ENCODE measurements at places on chromosomes 6 and 20.
A peak's percentile ranks its signal among the peaks of the same experiment; 100 is the strongest.

DNA sequence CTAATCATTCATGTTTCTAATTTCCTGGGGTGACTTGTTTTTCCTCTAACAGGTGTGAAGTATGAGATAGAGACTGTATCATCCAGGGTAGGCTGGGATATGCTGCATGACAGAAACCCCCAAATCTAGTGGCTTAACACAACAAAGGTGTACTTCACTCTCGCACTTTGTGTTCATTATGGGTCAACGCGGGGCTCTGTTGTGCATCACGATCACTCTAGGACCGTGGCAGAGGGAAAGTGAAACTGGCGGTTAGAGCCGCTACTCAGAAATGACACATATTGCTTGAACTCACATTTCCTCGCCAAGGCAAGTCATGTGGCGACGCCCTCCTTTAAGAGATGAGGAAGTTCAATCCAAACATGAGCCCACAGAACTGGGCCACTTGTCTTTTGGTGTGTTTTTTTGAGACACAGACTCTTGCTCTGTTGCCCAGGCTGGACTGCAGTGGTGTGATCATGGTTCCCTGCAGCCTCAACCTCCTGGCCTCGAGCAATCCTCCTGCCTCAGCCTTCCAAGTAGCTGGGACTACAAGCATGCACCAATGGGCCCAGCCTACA is 41.3 kb downstream of the PCNA start:
- peak; percentile 75 for DNase-seq

GRCh38 chr6:138545621-138545980 is 46.3 kb upstream of the NHSL1 start:
- no peak for DNase-seq

- no peak for DNase-seq
Measured at GRCh38 chr6:17475606-17476244, 82.3 kb downstream of the CAP2 start.

- DNase-seq = no peak
Measured at GRCh38 chr20:3067139-3068014, 4.0 kb upstream of the OXT start.

DNA sequence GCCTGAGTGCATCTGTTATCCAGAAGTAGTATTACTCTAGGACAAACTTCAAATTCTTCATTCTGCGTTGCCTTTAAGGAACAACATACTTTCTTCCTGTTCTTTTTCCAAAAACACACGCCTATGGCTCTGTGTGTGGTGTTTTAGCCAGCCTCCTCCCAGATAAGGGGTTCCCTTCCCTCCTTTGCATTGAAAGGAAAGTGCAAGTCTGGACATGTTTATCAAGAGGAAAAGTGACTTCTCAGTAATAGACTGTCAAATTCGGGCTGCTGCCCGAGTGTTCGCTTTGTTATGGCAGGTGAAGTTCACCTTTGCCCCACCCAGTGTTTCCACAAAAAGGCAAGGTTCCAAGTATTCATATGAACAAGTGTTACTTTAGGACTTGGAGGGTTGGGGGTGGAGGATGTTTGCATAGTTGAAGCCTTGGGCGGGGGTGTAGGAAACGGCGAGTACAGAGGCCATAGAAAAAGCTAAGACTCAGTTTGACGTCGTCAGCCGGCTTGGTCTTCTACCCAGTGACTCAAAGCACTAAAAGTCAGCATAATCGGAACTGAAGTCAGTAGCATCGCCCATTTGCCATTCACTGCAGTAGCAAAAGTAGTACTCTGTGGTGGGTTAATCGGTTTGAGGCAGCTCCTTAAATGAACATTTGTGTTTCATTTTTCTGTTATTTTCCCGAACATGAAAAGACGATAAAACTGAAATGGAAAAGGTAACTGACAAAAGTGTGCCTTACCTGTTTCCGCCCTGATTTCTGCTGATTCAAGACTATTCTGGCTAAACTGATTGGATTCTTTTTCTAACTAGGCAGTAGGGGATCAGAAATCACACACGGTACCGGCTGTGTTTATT is 12.5 kb downstream of the PRDM1 start:
- no peak for DNase-seq

DNA sequence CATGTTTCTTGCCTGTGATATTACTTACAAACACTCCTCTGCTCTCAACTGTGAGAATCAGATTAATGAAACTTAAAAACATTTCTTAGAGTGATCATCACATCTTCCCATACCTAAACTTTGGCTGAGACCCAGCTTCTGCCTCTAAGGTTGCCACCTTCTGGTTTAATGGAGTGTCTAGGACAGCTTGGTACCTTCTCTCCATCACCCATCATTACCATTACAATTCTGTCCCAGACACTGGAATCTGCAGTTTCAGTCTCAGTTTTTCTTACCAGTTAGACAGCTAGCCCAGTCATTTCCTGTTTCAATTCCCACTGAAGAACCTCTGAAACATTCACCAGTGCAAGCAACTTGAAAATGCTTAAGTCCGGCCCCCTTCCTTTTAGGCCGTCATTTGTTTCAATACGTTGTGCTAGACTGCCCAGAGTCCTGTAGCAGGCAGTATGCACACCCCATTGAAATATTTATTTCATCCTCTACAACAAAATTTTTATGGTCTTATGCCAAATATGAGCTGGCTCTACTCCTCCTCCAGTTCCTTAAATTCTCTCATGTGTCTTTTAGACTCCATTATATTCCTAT is 107.0 kb upstream of the FOXO3 start:
- DNase-seq = no peak

DNA sequence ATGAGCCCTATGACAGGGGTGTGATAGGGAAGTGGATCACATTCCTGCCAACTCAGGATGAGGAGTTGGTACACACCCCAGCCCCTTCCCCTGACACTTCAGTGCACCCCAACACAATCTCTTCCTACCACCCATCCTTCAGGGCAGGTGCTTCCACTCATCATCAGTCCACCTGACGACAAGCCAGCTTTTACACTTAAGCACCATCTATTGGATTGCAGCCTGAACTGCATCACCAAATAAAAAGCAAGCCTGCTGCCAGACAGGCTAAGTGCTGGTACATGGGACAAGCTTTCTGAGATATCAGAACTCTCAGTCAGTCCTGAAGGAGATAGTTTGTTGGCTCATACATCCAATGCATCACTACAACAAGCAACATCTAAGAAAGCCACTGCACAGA is 69.0 kb upstream of the TMEM200A start:
- no peak for DNase-seq

DNA sequence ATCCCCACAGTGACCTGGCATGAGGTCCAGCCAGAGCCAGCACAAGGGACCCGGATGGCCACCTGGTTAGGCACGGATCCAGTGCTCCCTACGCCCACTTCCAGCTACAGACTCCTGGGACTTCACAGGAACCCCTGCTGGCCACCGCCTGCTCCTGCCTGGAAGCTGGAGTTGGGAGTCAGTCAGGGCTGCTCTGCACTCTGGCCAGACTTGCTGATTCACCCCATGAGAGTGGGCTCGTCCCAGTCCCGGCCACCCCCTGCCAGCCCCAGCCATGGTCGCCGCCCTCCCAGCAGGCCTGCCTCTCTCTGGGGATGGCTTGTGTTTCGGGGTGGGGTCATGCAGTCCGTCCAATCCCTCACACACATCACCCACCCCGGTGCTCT is 125.8 kb downstream of the DLL1 start:
- DNase-seq = no peak

DNA sequence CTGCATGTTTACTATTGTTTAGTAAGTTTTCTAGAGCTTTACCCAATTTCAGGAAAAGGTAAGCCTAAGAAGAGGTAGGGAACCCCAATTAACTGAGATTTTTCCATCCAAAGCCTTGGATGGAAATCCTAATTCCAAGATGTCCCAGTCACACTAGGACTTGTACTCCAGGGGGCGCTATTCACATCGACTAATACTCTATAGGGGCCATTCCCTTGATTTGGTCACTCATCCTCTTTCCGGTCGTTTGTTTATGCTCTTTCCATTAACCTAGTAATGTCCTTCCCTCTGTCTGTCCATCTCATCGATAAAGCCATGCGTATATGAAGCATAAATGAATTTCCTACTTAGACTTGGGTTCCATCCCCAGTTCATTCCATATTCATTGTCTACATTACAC is 80.8 kb upstream of the FUCA2 start:
- DNase-seq = no peak

DNA sequence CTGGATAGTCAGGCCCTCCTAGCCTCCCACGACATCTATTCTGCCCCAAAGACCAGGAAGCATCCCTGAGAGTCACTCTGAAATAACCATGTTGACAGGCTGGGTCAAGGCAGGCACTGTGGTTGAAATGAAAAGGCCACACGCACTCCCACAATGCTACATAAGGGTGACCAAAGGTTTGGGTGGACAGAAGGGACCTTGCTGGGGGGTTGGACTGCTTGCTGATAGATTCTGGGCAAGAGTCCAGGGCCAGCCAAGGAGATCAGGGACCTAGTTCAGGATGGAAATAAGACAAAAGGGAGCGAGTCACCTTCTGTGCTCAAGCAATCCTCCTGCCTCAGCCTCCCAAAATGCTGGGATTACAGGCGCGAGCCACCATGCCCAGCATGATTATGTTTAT is 32.5 kb upstream of the DSN1 start:
- no peak for DNase-seq

- DNase-seq = no peak
Measured at GRCh38 chr20:47886454-47887041, 101.3 kb upstream of the SULF2 start.

- no peak for DNase-seq
Measured at GRCh38 chr20:59190466-59190865, 26.8 kb downstream of the ZNF831 start.

- DNase-seq = no peak
Measured at GRCh38 chr20:8740265-8740664, 328.6 kb upstream of the PLCB4 start.

- DNase-seq = no peak
Measured at GRCh38 chr20:45318386-45318939, 10.4 kb upstream of the MATN4 start.

- DNase-seq = no peak
Measured at GRCh38 chr6:27667657-27668441, 194.9 kb upstream of the ZNF184 start.

DNA sequence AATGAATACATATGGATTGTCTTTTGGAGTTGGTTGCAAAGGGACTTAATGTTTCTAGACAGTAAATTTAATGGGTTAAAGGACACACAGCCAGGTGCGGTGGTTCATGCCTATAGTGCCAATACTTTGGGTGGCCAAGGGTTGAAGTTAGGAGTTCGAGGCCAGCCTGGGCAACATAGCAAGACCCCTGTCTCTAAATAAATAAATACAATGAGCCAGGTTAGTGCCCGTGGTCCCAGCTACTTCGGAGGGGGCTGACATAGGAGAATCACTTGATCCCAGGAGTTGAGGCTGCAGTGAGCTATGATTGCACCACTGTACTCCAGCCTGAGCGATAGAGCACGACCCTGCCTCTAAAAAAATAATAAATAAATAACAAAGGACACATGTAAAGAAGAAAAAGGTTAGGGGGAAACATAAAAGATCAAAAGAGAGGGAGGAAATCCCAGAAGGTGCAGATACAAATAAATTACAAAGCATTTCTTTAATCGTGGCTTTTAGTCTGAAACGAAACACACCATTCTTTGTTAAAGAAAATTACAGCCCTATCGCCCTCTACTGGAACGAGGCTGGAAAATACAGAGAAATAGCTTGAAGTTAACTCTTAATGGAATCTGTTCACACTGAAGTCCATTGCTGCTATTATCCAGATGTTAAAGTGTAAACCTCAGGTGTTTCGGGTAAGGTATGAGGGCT is 42.6 kb upstream of the SCML4 start:
- DNase-seq = no peak

DNA sequence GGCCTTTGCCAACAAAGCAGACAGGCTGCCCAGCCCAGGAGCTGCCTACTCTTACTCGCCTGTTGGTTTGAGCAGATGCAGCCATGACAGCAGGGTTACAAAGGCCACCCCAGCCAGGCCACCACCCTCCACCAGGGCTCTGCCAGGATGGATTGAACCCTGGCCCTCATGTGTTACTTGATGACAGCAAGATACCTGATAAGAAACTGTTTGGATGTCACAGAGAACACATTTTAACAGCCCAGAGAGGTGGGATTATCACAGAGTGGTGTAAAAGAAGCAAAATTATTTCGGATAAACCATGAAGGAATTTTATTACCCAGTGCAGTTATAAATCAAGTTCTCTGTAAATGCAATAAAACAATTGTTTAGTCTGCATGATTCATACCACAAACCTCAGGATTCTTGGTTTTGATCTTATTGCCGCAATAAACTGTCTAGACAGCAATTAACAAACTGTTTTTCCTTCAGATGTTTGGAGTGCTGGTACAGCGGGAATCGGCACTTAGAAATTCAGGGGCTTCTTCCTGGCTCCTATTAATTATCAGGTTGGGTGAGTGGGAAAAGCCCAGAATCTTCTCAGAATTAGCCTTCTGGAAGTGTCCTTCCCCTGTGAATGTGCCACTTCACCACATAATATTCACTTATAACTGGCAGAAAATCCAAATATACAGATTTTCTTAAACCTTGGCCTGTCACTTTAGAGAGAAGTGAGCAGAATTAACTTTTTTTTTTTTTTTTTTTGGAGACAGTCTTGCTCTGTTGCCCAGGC is 58.0 kb upstream of the SALL4 start:
- no peak for DNase-seq

DNA sequence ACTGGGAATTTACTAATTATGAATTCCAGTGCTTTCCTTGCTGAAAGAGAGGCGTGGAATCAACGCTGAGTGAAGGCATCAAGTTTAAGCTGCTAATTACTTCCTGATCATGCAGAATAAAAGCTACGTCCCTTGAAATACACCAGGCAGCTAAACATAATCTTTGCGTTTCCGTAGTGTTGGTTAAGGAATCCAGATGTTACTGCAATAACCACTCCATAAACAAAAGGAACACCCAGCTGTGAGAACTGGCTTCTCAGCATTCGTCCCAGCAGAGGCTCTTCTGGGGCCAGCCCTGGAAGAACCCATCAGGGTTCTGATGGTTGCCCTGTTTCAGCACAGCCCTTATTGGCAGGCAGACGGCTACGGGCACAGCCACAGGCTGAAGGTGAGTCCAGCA is 111.4 kb downstream of the CDH26 start:
- no peak for DNase-seq

DNA sequence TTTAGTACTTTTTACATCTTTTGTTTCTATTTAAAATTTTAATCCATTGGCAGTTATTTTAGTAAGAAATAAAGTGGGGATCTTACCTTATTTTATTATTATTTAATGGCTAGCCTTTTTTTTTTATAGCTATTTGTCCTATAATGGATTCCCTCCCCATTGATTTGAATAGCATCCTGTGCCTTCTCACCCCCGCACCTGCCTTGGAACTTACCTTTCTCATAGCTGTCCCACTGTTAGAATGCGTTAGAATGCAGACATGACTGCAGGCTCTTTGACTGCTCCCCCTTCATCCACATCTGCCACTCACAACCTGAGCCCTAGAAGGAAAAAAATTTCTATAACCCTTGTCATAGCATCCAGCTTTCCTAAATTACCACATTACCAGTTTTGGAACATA is 9.1 kb downstream of the PKIB start:
- DNase-seq = no peak

Data from GM18507 (cell line).